WERI-Rb-1 (cell line): ENCODE measurements at places on chromosomes 2 and 18.

GRCh38 chr2:128661311-128661710 lies 342.6 kb upstream of the HS6ST1 start:
- no peak for DNase-seq

GRCh38 chr2:19009510-19009909 lies 348.9 kb downstream of the OSR1 start:
- DNase-seq = no peak

- no peak for DNase-seq
These were observed 169.4 kb upstream of the CAVIN2 start for GRCh38 chr2:192016265-192016664.

GRCh38 chr18:54938506-54938905 lies 20.8 kb downstream of the CCDC68 start:
- DNase-seq = no peak

DNA sequence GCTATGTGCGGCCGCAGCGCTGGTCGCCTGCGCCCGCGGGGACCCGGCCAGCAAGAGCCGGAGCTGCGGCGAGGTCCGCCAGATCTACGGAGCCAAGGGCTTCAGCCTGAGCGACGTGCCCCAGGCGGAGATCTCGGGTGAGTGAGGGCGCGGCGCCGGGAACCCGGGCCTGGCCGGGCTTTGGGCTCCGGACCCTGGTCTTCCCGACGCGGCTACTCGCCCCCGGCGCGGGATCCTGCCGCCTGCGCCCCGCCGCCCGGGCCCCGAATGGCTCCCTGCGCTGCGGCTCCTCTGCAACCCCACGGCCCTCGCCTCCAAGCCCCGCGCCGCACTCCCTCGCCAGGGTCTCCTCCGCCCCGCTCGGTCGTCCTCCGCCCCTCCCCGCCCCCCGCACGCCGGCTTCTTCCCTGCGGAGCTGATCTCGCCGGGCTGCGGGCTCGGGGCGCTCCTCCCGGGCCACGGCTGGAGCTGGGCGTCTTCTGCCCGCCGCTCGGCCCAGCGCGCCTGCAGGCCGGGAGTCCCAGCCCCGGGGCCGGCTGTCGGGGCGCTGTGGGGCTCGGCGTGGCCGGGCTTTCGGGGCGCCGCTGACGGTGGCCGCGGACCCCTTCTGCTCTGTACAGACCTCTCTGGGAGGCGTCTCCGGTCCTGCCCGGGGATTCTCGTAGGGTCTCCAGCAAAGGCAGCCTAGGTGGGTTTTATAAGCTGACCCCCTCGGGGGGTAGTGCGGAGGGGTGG lies 652 bp downstream of the GPC1 start:
- DNase-seq = peak; percentile 32

- no peak for DNase-seq
These were observed 41.3 kb upstream of the ZNF532 start for GRCh38 chr18:58823412-58823811.

DNA sequence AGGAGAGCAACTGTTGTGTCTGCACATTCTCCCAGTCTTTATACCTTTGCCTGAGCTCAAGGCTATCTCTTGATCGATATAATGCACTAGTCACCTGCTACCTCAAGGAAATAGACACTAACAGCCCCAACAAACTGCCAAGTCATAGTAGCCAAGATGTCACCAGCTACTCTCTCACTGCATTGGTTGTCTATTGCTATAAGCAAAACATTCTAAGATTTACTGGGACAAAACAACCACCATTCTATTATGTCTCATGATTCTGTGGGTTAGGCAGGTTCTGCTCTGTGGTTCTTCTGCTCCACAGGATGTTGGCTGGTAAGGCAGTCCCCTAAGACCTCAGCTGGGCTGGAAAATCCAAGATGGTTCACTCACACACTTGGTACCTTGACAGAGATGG lies 28.5 kb upstream of the MLPH start:
- no peak for DNase-seq

GRCh38 chr2:28350196-28350595 lies 42.5 kb upstream of the FOSL2 start:
- DNase-seq = no peak

DNA sequence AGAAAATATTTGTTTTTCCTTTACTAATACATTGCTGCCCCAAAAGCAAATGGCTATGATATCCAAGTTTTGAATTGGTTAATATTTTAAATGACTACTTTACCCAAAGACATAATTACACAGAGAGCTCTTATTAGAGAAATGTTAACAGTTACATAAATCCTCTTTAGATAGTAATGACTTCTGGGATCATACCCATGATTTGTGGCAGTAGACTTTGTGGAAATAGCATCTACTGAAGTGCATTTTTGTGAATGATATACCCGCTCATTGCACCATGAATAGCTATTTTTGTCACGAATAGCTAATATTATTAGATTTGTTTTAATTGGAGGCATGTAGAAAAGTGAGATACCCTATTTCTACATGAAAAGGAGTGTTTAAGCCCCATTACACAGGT lies 15.8 kb downstream of the NYAP2 start:
- DNase-seq = no peak

- DNase-seq = no peak
These were observed 24.1 kb downstream of the GLI2 start for GRCh38 chr2:120759543-120760331.
